HFFc6 (cell line): ENCODE measurements at places on chromosomes 3 and 15.
A peak's percentile ranks its signal among the peaks of the same experiment; 100 is the strongest.

DNA sequence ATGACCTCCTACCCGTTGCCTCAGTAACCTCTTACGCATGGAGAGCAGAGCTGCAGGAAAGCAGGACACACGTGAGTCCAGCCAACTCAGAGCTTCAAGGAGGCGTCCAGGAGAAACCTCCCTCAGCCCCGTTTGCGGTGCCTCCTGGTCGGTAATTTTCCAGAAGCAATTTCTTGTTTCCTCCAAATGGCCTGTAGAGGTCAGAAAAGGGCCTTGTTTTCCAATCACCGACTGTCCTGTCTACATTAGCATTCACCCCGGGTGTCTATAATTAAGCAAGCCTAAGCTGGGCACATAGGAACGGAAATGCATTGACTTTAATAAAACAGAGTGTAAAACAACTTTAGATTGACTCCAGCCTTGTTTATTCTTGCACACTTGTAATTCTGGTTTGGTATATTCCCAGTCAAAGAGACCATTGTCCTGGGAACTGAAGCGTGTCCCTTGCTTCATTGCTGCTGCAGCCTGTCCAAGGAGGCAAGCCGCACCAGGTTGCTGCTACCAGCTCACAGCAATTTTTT lies 836.2 kb downstream of the AGBL1 start:
- peak; percentile 49 for DNase-seq

GRCh38 chr15:74983725-74984231 lies 11.6 kb upstream of the SCAMP5 start:
- DNase-seq: peak; percentile 10

DNA sequence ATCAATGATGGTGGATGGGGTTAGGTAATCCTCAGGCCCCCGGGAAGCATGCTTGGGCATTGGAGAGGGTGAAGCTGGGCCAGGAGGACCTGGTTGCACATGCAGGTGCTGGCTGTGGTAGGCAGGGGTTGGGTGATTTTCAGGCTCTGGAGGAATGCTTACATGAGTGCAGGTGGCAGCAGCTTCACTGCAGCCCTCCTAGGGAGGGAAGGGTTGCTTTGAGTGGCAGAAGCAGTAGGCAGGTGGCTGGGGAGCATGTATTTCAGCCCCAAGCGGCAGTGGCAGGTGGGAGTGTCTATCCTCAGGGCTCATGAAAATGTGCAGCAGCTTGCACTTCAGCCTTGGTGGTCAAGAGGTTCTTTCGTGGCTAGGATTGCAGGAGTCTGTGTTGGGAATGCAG lies 230.0 kb upstream of the CTNNB1 start:
- no peak for DNase-seq

DNA sequence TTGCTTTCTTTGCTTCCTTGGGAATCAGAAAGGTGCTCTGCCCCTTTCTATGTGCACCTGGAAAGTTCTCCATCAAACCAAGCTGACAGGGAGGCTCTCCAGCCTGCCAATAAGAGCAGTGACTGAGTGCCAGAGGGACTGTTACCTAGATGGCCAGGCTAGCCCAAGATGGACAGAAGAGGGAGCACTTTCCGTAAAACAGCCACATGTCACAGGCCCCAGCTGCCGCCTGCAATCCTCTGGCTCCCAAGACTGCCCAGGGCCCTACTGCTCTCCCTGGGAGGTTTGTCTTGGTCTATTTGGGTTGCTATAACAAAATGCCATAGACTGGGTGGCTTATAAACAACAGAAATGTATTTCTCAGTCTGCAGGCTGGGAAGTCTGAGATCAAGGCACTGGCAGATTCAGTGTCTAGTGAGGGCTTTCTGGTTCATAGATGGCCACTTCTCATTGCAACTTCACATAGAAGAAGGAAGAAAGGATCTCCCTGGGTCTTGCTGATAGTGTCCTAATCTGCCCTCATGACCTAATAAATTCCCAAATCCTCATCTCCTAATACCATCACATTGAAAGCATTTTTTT lies 72.3 kb downstream of the TAMM41 start:
- peak; percentile 51 for DNase-seq

DNA sequence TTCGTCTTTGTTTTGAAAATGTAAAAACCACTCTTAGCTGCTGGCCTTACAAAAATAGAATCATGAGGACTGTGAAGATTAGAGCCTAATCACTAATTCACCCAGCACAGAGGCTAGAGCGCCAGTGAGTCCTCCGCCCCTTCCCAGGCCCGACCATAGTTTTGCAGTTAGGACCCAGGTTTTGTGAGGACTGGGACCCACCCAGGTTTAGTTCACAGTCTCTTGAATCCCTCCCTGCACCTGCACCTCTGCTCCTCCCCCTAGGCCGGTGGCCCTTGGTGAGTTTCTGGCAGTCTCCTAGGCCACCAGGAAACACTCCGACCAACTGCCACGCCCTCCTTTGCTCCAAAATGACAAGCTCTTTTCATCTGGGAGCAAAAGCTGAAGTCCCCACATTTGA lies 136.0 kb upstream of the CCDC54 start:
- DNase-seq: no peak

- no peak for DNase-seq
Measured at GRCh38 chr3:115689928-115690327, 66.6 kb downstream of the GAP43 start.

DNA sequence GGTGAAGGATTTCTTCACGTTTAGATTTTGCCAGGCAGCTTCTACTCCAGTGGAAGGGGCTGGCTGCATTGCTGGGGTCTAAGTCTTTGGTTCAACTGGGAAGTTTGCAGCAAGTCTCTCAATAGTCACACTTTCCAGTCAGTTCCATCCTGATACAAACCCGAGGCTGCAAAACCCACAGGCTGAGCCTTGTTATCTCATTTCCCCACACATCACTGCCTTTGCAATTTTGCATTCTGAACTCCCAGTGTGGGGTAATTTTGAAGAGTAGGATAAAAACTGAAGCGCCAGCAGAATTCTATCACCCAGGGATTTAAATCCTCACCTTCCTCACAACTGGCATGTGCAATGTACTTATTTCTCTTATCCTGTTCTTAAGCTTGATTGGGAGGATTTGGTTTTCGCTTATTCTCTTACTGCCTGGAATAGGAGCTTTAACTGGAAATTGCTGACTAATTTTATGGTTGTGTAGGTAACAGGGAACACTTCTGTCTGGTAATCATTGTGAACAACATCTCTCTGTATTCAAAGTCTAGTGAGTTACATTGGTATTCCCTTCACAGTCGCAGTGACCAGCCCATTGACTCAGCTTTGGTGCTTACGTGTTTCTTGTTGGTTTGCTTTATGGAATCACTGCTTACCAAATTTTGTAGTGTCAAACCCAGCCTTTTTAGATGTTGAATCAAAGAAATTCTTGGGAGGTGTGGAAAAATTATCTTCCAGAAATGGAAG lies 142.0 kb upstream of the TOPAZ1 start:
- no peak for DNase-seq

DNA sequence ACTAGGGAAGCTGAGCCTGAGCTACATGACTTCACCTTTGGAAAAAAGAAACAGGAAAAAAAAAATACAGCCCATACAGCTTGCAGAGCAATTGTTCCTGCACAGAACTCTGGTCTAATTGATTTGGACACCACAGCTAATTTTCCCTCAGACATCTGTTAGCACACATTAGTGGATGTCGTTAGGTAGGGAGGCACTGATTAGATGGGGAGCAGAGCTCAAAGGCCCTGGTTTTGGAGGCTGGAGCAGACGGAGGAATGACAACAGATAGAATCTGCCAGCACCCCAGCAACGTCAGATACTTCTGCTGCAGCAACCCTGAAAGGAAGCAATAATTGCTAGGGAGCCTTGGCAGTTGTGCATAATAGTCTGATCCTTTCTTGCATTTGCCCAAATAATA lies 398.9 kb downstream of the LSAMP start:
- DNase-seq: no peak

DNA sequence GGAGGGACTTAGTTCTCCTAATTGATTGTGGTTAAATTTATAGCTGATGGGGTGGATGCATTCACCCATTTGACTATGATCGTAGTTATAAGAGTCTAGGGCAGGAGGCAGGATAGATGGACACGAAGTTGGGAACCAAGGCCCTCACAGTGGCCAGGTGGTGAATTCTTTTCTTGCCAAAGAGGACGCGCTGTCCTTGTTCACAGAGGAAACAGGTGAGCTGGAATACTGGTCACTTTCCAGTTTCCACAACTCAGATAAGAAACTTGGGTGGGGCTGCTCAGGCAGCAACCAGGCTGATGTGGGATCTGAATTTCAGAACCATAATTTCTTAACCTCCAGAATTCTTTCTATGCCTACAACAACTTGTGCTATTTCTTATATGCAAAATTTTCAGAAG lies 34.0 kb upstream of the ICE2 start:
- no peak for DNase-seq

GRCh38 chr3:187098923-187099512 lies 40.3 kb downstream of the RPL39L start:
- DNase-seq: no peak

DNA sequence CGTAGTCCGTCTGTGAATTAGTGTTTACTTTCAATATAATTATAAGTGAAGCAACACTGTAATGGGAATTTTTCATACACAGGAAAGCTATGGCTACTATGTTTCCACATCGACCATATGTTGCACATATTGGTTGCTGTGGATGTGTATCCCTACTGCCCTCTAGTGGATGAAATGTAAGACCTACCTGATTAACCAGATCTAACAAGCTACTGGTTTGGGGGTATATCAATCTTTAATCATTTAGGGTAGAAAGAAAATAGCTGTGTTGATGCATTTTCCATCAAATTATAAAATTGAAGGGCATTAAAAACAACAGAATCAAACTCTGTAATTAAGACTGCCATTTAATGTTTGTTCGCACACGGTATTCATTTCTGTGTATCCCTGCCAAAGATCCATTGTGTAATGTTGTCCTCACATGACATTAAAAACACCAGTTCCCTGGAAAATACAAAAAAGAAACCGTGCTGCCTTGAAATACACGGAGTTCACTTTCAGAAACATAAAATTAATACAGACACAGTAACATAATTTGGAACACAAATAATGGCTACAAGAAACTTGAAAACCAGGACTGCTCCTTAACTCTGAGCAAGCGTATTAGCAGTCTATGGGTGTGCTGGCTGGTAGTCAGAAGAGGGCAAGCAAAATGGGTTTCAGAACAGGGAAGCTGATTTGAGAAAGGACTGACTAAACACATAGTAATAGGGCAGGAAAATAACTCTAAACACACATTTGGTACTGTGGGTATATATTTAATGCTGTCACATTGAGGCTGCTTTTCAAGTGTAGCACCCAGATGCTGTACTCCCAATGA lies 125.1 kb downstream of the TIGIT start:
- peak; percentile 81 for DNase-seq

DNA sequence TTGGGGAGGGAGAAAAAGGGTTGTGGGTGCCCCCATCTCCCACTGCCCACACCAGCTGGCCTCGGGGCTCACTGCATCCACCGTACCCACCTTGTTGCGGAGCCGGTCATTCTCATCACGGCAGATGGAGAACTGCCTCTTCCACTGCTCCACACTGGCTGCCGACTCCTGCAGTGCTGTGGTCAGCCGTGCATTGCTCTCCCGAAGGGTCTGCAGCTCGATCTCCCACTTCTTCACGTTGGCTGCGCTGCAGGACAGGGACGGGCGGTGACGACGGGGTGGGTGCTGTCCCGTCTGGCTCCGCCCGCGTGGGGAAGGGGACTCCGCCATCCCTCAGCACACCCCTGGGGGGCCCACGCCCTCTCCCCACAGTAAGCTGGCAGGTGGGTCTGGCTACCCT lies 45.1 kb downstream of the WHAMM start:
- DNase-seq: no peak

GRCh38 chr15:67826717-67827561 lies 1.6 kb downstream of the SKOR1 start:
- DNase-seq: no peak

DNA sequence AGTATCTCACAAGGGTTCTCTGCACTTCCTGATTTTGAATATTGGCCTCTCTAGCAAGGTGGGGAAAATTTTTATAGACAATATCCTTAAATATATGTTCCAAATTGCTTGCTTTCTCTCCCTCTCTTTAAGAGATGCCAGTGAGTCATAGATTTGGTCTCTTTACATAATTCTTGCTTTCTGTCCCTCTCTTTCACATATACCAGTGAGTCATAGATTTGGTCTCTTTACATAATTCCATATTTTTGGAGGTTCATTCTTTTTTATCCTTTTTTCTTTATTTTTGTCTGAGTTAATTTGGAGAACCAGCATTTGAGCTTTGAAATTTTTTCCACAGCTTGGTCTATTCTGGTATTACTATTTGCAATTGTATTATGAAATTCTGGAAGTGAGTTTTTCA lies 77.7 kb upstream of the NUDT16 start:
- DNase-seq: no peak

DNA sequence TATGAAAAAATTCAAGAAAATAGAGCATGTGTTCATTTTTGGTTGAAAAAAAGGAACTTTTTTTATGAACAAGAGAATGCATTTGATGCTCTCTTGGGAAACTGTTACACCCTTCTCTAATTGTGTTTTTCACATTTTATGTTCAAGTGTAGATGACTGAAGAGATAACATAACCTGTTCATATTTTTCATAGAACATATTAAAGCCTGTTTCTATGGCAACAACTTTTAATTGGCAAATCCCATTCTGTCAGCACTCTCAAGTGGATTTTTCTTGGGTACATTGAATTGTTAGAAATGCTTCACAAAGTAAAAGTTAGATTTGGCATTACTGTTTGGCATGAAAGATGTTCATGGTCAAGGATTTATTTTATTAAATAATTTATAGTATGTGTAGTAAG lies 117.5 kb downstream of the MBNL1 start:
- no peak for DNase-seq

- no peak for DNase-seq
Measured at GRCh38 chr3:57098418-57099310, 38.2 kb downstream of the SPATA12 start.

DNA sequence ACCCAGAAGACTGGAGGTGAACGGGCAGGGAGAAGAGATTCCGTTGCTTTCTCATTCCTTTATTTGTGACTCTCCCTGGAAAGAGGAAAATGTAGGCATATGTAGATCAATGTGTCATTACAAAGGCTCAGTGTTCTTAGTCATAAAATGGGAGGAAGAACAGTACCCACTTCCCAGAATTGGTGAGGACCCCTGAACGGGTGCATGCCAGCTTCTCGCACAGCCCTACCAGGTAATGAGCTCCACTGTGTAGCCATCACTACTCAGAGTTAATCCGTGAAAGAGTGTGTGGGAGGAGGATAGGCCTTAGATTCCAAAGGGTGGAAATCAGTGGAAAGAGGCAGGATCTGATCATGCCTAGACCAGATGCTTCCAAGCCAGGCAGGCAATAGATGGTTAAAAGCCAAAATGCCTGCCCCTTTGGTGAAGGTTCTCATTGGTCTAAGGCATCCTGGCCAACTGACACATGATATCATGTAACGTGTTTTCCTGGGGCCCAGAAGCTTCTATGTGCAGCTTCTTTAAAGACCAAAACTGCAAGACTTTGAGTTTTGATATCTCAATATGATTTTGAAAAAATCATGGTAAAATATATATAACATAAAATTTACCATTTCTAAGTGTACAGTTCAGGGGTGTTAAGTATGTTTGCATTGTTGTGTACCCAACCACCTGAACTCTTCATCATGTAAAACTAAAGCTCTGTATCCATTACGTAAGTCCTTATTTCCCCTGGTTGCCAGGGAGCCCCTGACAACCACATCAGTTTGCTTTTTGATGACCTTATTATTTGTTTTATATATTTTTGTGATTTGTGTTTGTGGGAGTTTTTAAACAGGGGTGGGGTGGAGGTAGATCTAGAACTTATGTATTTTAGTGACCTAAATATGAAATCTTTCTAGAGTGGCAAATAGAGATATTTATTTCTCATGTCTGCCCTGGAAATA lies 402.2 kb upstream of the CFAP20DC start:
- no peak for DNase-seq

- DNase-seq: peak; percentile 93
Measured at GRCh38 chr3:184168363-184169120, 6.1 kb upstream of the AP2M1 start.

- no peak for DNase-seq
Measured at GRCh38 chr3:161296814-161297213, 74.5 kb downstream of the SPTSSB start.
